Activated naive CD8-positive, alpha-beta T cell treated with anti-CD3 and anti-CD28 coated beads for 36 hours (primary cell): ENCODE measurements at places on chromosomes 12 and 14. TPM values are rescaled to one million over a fixed set of nuclear protein-coding genes. Genes with fewer than 3 reads are reported as not detected.

GRCh38 chr12:123200414-123200813 lies 32.5 kb downstream of the MPHOSPH9 start:
- peak; percentile 6 for DNase-seq

DNA sequence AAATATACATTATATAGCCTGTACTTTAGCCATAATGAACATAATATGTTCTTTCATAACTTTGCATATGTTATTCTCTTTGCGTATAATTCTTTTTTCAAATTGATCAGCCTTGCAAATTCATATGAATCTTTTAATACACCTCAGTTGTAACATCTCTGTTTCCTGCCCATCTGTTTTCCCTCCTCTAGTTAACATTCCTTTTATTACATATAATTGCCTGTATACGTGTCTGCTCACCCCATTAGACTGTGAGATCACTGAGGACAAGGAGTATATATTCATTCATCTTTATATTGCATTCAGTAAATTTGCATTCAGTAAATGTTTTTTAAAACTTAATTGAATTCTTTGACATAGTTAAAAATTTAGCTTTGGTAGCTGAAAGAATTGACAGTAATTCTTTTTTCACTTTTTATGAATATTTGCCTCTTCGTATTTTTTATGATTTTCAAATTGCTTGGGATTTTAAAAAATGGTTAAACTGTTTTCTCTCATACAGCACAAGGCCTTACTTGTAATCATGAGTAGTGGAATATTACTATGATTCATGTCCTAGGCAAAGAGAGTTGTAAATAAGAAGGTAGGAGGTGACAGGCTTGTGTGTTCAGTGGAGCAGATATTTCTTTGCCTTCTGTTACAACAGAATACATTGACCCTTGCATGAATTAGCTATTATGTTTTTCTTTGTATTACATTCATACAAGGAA lies 32.8 kb upstream of the KLHL42 start:
- no peak for DNase-seq

Gene IL26
- not detected for total RNA-seq

- no peak for DNase-seq
Measured at GRCh38 chr14:103667671-103668070, 38.7 kb downstream of the KLC1 start.

Gene GLI1
- 0.56 TPM for total RNA-seq

DNA sequence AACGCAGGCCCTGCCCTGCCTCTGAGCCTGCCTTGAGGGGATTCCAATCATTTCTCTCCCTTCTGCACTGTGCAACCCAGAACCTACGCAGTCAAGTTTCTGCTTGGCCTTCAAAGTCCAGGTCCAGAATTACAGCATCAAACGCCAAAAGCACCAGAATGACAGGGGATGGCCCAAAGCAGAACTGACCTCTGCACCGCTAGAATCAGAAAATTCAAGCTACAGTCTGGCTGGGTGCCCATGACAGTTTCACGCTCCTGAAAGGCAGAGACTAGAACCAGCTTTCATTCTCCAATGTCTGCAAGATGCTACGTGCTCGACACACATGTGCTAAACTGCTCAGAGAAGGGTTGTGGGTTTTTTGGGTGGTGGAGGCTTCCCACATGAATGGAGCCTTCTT lies 4.1 kb downstream of the CLMN start:
- no peak for DNase-seq

Gene DAD1
- 197 TPM for total RNA-seq

DNA sequence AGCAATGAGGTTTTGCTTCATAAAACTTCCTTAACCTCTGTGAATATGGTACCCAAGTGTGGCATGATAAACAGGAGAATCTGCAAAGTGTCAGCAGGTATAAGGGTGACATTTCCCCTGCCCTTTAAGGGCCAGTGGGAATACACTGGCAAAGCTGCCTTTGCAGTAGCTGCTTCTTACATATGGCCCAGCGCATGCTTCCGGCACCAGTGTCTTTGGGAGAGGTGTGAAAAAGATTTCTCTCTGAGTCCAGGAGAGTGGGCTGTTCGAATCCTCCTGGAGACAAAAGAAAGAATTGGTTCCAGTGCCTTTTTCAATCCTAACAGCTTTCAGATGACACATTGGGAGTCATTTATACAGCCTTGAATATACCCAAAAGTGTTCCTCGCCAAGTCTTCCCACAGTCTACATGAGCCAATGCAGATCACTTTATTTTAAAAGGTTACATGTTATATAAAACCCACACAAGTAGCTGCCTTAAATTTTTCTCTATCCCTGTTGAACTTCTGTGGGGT lies 437.7 kb downstream of the PRKD1 start:
- no peak for DNase-seq

Gene HCAR1
- 0.68 TPM for total RNA-seq

- no peak for DNase-seq
Measured at GRCh38 chr14:44372807-44373489, 134.1 kb downstream of the FSCB start.

DNA sequence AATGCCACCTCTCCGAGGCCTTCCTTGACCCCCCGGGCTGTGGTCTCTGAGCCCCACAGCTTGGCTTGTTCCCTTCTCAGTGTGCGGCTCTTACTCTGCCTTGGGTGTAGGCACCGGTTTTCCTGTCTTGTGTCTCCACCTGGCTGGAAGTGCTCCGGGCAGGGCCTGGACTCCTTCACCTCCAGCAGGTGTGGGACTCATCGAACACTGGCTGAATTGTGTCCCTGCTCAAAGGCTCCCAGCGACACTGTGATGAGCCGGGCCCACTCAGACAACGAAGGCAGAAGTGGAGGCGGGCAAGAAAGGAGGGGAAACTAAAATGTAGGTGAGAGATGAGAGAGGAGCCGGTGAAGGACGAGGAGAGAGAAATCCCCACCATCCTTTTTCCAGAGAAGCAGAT lies 18.0 kb downstream of the TMEM63C start:
- DNase-seq = no peak

DNA sequence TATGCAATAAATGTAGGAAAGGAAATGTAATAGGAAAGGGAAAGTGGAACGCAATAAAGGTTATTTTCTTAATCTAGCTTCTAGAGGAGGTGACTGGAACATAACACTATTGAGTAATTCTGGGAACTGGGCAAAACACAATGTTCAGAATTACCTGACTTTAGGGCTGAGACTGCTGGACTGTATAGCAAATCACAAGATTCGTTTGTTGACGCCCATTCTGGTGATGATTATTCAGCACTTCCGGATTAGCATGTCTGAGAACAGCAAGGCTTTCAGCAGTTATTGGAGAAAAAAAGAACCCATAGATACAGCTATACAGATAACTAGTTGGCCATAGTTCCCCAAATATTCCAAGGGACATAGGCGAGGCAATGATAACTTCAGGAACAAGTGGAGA lies 2.3 kb upstream of the KLRD1 start:
- DNase-seq = no peak

GRCh38 chr14:100500128-100500527 lies 87.1 kb downstream of the BEGAIN start:
- DNase-seq = no peak

DNA sequence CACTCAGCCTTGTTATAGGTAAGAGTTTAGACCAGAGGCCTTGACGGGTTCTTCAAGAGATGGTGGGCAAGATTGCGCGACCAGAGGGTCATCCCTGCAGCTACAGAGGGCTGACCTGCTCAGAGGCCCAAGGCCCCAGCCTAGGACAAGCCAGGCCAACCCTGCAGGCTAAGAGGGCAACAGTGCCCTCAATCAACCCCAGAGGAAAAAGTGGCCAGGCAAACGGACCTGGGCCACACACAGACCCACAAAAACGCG lies 1.3 kb downstream of the SSH1 start:
- no peak for DNase-seq

- no peak for DNase-seq
Measured at GRCh38 chr12:128820723-128821432, 2.9 kb downstream of the SLC15A4 start.

Gene FAIM2
- total RNA-seq = 0.08 TPM

Gene BATF
- 46.2 TPM for total RNA-seq

DNA sequence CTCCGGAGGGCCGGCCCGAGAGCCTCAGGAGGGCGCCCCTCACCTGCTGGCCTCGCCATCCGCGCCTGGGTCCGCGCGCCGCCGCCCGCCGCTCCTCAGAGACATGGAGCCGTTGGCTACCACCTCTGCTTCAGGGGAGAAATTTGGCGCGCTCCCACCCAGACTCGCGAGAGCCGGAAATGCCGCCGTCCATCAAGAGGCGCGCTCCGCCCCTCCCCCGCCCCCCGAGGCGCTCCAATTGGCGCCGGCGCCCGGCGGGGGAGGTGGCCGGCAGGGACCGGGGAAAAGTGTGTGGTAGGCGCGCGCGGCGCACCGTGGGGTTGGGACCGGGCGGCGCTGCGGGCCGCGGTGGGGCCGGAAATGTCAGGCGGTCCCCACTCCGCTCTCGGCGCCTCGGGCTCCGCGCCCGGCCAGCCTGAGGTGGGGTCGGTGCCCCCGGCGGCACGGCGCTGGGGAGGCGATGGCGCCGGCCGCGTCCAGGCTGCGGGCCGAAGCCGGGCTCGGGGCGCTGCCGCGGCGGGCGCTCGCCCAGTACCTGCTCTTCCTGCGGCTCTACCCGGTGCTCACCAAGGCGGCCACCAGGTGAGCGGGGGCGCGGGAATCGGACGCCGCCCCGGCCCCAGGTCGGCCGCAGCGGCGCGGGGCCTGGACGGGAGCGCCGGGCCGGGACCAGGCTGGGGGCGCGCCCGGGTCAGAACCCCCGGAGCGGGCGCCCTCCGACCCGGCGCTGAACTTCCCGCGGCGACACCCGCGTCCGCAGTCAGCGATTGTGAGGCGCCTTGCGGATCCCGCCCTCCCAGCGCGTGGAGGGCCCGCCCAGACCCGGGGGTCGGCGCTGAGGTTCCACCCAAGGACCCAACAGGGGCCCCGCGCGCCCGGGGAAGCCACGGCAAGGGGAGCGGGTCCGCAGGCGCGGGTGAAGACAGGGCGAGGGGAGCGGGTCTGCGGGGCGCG lies at the start of the genes POLE and PXMP2:
Gene POLE (minus strand): TSS at position 132 of the 954 bp plus-strand sequence. CDS start 27 bp downstream, at position 105.
Gene PXMP2 (plus strand): TSS at position 377 of the 954 bp plus-strand sequence. CDS start 84 bp downstream, at position 461.
- DNase-seq = peak; percentile 95
